Hindlimb muscle (tissue), 1 donor: ENCODE measurements at places on chromosomes 7 and 10. TPM values are rescaled to one million over a fixed set of nuclear protein-coding genes. Genes with fewer than 3 reads are reported as not detected.
A peak's percentile ranks its signal among the peaks of the same experiment; 100 is the strongest.

Gene MYL10
- polyA plus RNA-seq: 9.0 TPM

- peak; percentile 32 for DNase-seq
Observed at GRCh38 chr7:3267966-3268690, 32.9 kb upstream of the SDK1 start.

DNA sequence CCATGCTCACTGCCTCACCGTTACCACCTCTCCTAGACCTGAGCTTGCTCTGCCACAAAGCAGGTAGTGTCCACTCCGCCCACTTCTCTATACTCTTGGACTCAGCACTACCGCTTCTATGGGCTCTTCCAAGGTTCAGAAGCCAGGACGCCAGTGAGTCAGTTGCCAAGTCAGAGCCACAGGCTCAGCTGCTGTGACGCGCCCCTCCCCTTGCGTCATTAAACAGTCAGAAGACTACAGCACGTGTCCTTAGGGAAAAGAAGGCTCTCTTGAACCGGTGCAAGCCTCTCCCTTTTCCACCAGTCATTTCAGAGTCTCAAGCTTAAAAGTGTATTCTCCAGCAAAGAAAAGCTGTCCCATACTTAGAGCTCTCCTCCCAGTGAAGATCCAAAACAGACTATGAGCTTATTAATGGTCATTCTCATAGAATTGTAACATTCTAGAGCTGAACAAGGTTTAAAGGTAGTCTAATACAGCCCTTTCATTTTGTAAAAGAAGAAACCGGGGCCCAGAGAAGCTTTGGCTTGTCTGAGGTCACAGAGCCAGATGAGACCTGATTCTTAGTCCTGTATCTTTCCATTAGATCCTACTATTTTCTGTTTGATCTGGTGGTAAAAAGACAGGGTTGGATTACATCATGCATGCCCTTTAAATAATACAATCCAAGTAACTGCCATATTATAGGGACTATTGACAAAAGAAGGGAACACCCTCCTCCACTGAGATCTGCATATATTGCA lies 40.9 kb upstream of the MET start:
- DNase-seq: no peak

Gene FXYD4
- 1.1 TPM for polyA plus RNA-seq

DNA sequence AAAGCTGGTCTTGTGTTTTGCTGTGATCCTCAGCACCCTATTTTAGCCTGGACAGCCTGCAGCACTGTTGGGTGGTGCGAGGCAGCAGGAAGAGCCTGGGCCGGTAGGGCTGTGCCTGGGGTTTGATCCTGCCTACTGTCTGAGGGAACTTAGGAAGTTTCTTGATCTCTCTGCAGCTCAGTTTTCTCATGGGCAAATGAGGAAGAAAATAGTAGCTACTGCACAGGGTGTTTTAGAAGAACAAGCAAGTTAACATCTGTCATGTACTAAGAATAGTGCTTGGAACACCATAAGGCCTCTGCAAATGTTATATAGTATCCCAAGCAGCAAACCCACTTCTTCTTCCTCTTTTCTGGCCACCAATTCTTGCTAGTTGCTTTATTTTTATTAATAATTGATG lies 12.0 kb upstream of the AGR2 start:
- DNase-seq: no peak

Gene FOXP2
- 9.3 TPM for polyA plus RNA-seq

Gene NPC1L1
- polyA plus RNA-seq: 0.08 TPM
